Activated naive CD8-positive, alpha-beta T cell treated with anti-CD3 and anti-CD28 coated beads, Interleukin-2, amount 10 ng/mL, durations not matched to agents 7 days and 5 days (primary cell): ENCODE measurements at places on chromosomes 16 and 17. TPM values are rescaled to one million over a fixed set of nuclear protein-coding genes. Genes with fewer than 3 reads are reported as not detected.

Gene MILR1
- 1.2 TPM for total RNA-seq

Gene CCL8
- not detected for total RNA-seq

Gene CLEC18C
- 1.1 TPM for total RNA-seq

Gene FN3KRP
- total RNA-seq: 42.6 TPM

Gene MEOX1
- 5.2 TPM for total RNA-seq

Gene ALOX15B
- total RNA-seq: not detected

Gene HBQ1
- total RNA-seq: not detected

Gene KRTAP3-2
- total RNA-seq: not detected

Gene CPHXL2
- total RNA-seq: not detected

- DNase-seq: no peak
- H3K27ac ChIP-seq: no peak overlapping the region
- H3K27me3 ChIP-seq: no peaks in the 10 kb centered on the region
- no peaks in the 10 kb centered on the region for H3K4me1 ChIP-seq
- no peak overlapping the region for H3K4me3 ChIP-seq
These were observed 19.4 kb downstream of the TMEM94 start for GRCh38 chr17:75475851-75476250.

GRCh38 chr17:80204626-80205468, 15.3 kb downstream of the SGSH start:
- H3K4me3 ChIP-seq: no peak overlapping the region
- no peaks in the 10 kb centered on the region for H3K27me3 ChIP-seq

DNA sequence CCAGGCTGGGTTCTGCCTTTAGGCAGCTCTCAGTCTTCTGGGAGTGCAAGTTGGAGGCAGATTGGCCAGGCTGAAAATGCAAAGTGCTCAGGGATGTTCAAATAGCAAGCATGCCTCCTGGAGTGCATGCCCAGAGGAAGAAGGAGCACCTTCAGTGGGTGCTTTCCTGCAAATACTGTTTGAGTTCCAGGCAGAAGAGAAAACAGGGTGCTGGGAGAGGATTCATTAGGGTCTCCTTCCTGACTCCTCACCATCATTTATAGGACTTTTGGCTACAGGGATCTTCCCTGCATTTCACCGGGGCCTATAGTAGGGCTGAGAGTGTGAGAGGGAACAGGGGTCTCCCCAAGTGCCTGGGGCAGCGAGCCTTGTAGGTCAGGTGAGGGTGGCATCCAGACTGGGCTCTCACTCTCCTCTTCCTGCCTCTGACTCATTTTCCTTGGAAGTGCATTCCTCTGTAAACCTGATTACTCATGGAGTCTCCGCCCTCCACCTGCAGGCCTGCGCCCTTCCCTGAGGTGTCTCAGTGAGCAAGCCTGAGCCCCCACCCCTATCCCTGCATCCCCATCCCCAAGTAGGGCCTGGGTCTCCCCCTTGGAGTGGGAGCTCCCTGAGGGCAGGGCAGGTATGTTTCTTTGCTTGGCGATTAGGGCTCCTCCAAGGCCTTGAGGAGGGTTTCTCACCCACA, 17.1 kb upstream of the TNS4 start:
- DNase-seq: no peak
- peaks cover 46% of the 10 kb centered on the region for H3K36me3 ChIP-seq
- peak overlapping the region; percentile 89 for H3K27ac ChIP-seq
- H3K4me3 ChIP-seq: peak overlapping the region; percentile 81
- H3K27me3 ChIP-seq: peaks cover 2% of the 10 kb centered on the region
- H3K4me1 ChIP-seq: peaks cover 65% of the 10 kb centered on the region

GRCh38 chr16:71775949-71776348, 32.7 kb downstream of the AP1G1 start:
- H3K27me3 ChIP-seq: no peaks in the 10 kb centered on the region
- H3K27ac ChIP-seq: no peak overlapping the region
- no peak overlapping the region for H3K4me3 ChIP-seq
- DNase-seq: no peak
- peaks cover 24% of the 10 kb centered on the region for H3K36me3 ChIP-seq
- peaks cover 11% of the 10 kb centered on the region for H3K4me1 ChIP-seq

- no peak for DNase-seq
- H3K27ac ChIP-seq: no peak overlapping the region
- H3K4me1 ChIP-seq: peaks cover 13% of the 10 kb centered on the region
- peaks cover 7% of the 10 kb centered on the region for H3K36me3 ChIP-seq
- H3K27me3 ChIP-seq: no peaks in the 10 kb centered on the region
- H3K4me3 ChIP-seq: no peak overlapping the region
These were observed 13.9 kb downstream of the NUP93 start for GRCh38 chr16:56743840-56744239.

- no peak overlapping the region for H3K4me3 ChIP-seq
- H3K27me3 ChIP-seq: no peaks in the 10 kb centered on the region
- no peak overlapping the region for H3K27ac ChIP-seq
- DNase-seq: no peak
- H3K4me1 ChIP-seq: peaks cover 3% of the 10 kb centered on the region
These were observed 6.5 kb upstream of the QRICH2 start for GRCh38 chr17:76314392-76315227.

DNA sequence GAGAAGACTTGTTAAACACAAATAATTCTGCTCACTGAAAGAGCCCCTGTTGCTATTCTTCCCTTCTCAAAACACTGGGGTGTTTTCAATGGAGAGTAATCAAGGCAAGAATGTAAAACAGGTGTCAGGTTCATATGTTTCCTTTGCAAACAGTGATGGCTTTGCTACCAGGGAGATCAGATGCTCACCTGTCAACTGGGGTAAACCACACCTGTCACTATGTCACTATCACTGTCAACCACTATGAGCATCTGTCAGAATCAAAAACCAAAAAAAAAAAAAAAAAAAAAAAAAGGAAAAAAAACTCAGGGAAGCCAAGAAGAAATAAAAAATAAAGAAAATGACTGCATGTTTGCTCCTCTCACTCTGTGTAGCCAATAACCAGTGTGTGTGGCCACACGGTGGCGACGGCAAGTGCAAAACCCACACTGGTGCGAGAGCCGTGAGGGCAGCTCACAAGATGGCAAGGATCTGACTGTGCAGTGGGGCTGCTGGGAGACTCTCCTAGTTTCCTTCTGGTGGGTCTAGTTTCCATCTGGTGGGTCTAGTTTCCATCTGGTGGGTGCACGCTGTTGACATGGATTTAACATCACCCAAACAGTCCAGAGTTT, 22.7 kb downstream of the USP22 start:
- peaks cover 22% of the 10 kb centered on the region for H3K4me1 ChIP-seq
- no peak for DNase-seq
- no peak overlapping the region for H3K4me3 ChIP-seq
- peaks cover 43% of the 10 kb centered on the region for H3K36me3 ChIP-seq

- H3K36me3 ChIP-seq: no peaks in the 10 kb centered on the region
- no peak for DNase-seq
- H3K4me1 ChIP-seq: no peaks in the 10 kb centered on the region
- H3K27me3 ChIP-seq: peaks cover 6% of the 10 kb centered on the region
- H3K4me3 ChIP-seq: no peak overlapping the region
These were observed 15.9 kb downstream of the CDH5 start for GRCh38 chr16:66382171-66382965.

DNA sequence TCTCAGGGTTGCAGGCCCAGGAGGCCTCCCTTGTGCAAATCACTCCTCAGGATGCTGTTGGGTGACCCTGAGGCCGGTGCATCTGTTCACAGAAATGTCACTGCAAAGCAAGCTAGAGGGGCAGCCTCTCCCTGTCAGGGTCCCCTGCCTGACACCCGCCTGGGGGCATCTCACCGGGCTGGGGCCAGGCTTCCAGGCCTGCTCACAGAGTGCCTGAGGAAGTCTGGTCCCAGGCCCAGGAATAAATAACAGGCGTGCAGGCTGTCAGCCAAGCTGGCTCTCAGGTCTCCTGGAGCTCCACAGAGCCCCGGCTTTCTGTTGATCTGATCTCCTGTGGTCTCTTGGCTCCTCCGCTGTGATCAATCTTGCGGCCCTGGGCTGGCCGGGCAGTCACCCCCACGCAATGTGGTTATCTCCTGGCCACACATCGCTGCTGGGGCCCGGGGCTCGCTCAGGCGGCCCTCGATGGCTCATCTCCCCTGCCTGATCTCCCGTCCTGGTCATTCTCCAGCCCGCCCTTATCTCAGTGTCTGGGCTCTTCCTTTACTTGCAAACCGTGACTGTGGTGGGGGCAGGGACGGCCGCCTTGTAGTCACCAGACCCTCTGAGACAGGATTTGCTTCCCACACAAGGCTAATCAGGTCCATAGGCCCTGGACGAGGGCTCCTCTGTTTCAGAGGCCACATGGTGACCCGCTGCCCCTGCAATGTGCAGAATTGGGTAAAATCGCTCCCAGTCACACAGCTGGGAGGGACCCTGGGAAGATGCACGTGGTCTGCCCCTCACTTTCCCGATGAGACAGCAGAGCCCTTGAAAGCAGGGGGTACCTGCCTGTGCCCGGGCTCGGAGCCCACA, 231.2 kb upstream of the GSE1 start:
- no peaks in the 10 kb centered on the region for H3K36me3 ChIP-seq

- H3K4me1 ChIP-seq: no peaks in the 10 kb centered on the region
- H3K4me3 ChIP-seq: no peak overlapping the region
- no peak overlapping the region for H3K27ac ChIP-seq
- H3K27me3 ChIP-seq: no peaks in the 10 kb centered on the region
These were observed 9.8 kb downstream of the FASN start for GRCh38 chr17:82087961-82088837.

DNA sequence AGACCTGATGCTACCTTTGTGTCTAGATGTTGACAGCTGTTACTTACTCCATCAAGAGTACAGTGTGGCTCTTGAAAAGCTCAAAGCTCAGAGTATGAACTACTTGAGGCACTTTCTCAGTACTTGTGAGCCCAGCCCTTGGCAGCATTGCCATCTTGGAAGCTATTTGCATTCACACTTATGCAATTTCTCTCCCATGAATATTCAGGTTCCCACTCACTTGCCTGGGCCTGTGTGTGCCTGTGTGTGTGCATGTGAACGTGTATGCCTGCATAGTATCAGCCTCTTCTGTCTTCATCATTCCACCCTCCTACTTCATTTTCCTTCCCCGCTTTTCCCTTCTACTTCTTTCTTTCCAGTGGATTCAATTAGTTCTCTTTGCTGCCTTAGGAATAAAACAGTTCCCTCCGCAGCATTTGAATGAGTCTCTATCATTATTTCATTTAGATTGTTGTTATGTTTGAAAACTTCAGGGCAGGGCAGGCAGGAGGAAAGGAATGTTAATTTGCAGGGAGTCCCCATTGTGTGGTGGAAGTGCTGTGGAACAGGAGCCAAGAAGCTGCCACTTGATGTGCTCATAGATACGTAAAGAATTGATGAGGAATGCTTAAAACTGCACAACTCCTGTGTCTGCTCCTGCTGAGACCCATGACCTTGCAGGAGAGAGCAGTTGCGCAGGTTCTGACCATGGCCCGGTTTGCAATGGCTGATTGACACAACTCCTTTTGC, 58.9 kb downstream of the HS3ST4 start:
- no peaks in the 10 kb centered on the region for H3K36me3 ChIP-seq
- H3K27ac ChIP-seq: no peak overlapping the region
- DNase-seq: no peak
- no peaks in the 10 kb centered on the region for H3K27me3 ChIP-seq
- H3K4me1 ChIP-seq: no peaks in the 10 kb centered on the region

DNA sequence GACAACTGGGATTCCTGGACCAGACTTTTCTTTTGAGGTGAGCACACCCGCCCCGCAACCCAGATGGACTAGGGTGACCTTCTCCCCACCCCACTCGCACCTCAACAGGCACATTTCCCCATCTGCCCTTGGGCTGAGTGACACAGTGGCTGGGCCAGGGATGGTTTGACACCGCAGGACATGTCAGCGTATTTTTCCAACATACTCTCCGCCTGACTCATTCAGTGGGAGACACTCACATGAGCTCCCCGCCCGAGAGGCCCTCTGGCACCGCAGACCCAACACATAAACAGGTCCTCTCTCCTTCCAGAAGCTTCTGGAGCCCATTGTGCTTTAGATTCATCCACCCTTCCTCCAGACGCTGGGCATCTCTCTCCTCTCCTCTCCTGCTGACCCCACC, 69.4 kb downstream of the ZDHHC7 start:
- no peak for DNase-seq
- peaks cover 6% of the 10 kb centered on the region for H3K27me3 ChIP-seq
- H3K36me3 ChIP-seq: no peaks in the 10 kb centered on the region
- no peak overlapping the region for H3K4me3 ChIP-seq
- H3K27ac ChIP-seq: no peak overlapping the region

DNA sequence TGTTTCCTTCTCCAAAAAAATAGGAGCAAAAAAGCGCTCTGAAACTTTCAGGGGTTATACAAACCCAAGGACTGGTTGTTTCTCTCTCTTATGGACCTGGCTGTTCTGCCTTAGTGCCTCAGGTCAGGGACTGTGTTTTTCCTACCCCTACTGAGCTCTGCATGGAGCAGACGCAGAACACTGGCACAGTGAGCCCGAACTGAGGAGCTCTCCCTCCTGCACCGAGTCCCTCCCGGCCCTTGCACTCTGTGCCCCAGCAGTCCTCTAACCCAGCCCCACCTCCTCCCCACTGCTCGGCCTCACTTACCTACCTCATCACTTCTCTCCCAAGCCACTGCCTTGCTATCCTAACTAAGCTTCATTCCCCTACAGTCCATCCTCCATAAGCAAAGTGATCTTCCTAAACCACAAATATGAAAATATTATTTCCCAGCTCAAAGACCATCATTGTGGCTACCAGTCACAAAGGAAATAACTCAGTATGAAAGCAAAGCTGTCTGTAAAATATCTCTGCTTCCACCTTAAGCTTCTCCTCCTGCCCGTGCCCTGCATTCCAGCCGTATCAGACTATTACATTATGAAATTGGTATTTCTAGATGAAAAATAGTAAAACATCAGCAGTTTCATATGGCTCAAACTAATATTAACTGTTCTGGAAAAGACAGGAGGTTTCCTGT, 13.6 kb downstream of the MEIOB start:
- no peak overlapping the region for H3K4me3 ChIP-seq
- no peaks in the 10 kb centered on the region for H3K36me3 ChIP-seq
- H3K27me3 ChIP-seq: peaks cover 14% of the 10 kb centered on the region
- H3K27ac ChIP-seq: no peak overlapping the region

DNA sequence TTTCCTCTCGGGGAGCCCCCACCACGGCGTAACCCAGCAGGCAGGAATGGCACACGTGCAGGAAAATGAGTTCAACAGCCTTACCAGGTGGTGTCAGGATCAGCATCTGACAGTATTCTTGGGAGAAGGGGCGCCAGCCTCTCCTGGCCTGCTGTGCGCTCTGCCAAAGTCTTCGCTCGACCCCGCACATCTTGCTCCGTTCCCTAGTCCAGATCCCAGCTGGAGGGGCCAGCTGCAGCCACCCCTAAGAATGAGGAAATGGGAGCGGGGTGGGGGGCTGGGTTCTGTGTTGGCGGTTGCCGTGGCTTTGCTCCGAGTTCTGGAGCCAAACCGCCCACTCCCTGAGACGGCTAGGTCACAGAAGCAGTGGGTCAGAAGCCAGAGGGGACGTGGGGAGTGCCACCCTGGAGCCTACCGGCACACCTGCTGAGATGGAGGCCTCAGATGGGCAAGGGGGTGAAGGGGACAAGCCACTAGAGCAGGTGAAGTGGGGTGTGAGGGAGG, at the start of gene CHCT1:
TSS of gene CHCT1 (plus strand) at position 328 of the 504 bp plus-strand sequence. CDS start at position 432, 104 bp downstream.
- peaks cover 3% of the 10 kb centered on the region for H3K27me3 ChIP-seq
- peak within 1 kb of the TSS; percentile 78 for H3K4me3 ChIP-seq
- H3K27ac ChIP-seq: peak within 1 kb of the TSS; percentile 84
- peaks cover 7% of the 10 kb centered on the region for H3K4me1 ChIP-seq

GRCh38 chr17:70100983-70101382, 26.0 kb downstream of the KCNJ16 start:
- no peak overlapping the region for H3K4me3 ChIP-seq
- no peaks in the 10 kb centered on the region for H3K36me3 ChIP-seq
- no peaks in the 10 kb centered on the region for H3K4me1 ChIP-seq
- peaks cover 4% of the 10 kb centered on the region for H3K27me3 ChIP-seq
